Nasal cavity respiratory epithelium epithelial cell of viscerocranial mucosa (primary cell): ENCODE measurements at places on chromosomes 3 and 15. TPM values are rescaled to one million over a fixed set of nuclear protein-coding genes. Genes with fewer than 3 reads are reported as not detected.

IL5RA gene
- total RNA-seq: not detected in 2 replicates

KNG1 gene
- total RNA-seq: not detected in 2 replicates

MELTF gene
- total RNA-seq: 1.0 and 24.5 TPM in 2 replicates

LTF gene
- total RNA-seq: under 0.01 TPM in 2 replicates

GHSR gene
- not detected in 2 replicates for total RNA-seq

PLSCR4 gene
- under 0.01 and 1.9 TPM in 2 replicates for total RNA-seq

CX3CR1 gene
- total RNA-seq: 0.07 TPM in 1 of 2 replicates, not detected in the other

ADAMTS7 gene
- 0.34 and 5.0 TPM in 2 replicates for total RNA-seq

CKMT1B gene
- total RNA-seq: 17.8 and 69.5 TPM in 2 replicates

GOLGA6L7 gene
- total RNA-seq: not detected in 2 replicates

CSPG4 gene
- 2.7 and 9.8 TPM in 2 replicates for total RNA-seq

P2RY14 gene
- not detected in 2 replicates for total RNA-seq

CCR5 gene
- total RNA-seq: not detected in 2 replicates

TMC3 gene
- not detected in 2 replicates for total RNA-seq

CNTN4 gene
- total RNA-seq: 0.28 TPM in 1 of 2 replicates, not detected in the other

PCOLCE2 gene
- total RNA-seq: 2.4 and 6.3 TPM in 2 replicates

UNC13C gene
- total RNA-seq: under 0.01 TPM in 1 of 2 replicates, not detected in the other

KCNAB1 gene
- total RNA-seq: under 0.01 and 0.85 TPM in 2 replicates

ATP13A3 gene
- total RNA-seq: 201 and 268 TPM in 2 replicates

HERC2 gene
- total RNA-seq: 38.3 and 73.7 TPM in 2 replicates

TMEM158 gene
- 1.4 and 2.3 TPM in 2 replicates for total RNA-seq

WDR49 gene
- 0.07 and 0.34 TPM in 2 replicates for total RNA-seq

GPR149 gene
- not detected in 2 replicates for total RNA-seq

NR1I2 gene
- total RNA-seq: under 0.01 TPM in 2 replicates

CD200 gene
- total RNA-seq: under 0.01 and 0.21 TPM in 2 replicates

MED12L gene
- under 0.01 and 0.14 TPM in 2 replicates for total RNA-seq
